Globus pallidus (tissue), 1 donor: ENCODE measurements at places on chromosomes 12 and 14.

DNA sequence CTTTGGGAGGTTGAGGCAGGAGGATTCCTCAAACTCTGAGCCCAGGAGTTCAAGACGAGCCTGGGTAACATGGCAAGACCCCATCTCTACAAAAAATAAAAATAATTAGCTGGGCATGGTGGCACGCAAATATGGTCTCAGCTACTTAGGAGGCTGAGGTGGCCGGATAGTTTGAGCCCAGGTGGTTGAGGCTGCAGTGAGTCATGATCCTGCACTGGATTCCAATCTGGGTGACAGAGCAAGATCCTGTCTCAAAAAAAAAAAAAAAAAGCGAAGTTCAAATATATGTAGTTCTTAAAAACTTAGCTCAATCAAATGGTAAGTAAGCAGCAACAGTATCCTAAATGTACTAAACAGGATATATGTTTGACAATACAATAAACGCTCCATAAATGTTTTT, 85.5 kb upstream of the SSTR1 start:
- DNase-seq = no peak

DNA sequence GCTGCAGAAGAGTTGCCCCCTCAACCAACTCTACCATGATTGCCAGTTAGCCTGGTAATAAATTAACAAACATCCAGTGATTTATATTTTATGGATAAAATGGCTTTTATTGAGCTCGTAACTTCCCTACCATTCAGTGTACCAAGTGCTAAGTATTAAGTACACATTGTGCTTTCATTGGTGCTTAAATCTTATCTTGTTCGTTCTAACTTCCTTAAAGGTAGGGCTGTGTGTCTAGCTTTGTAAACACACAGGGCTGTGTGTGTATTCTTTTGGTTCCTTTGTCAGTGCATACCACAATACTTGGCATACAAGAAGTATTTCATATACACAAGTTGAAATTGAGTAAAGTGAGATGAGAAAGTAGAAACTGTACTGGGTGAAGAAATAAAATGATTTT, 80.4 kb downstream of the KCNC2 start:
- DNase-seq = no peak

- DNase-seq = no peak
These were observed 68.4 kb downstream of the ST8SIA1 start for GRCh38 chr12:22266101-22266500.

DNA sequence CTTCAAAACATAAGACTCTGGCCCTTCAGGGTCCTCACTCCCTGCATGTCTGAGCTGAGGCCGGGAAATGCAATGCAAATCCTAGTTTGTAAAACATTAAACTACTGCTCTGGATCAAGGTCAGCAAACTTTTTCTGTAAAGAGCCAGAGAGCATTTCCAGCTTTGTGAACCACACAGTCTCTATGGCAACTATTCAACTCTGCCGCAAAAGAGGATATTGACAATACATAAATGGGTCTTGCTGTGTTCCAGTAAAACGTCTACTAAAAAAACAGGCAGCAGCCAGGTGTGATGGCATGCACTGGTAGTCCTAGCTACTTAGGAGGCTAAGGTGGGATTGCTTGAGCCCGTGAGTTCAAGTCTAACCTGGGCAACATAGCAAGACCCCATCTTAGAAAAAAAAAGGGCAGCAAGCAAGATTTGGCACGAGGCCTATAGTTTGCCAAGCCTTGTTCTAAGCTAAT, 22.3 kb downstream of the DDX24 start:
- no peak for DNase-seq

DNA sequence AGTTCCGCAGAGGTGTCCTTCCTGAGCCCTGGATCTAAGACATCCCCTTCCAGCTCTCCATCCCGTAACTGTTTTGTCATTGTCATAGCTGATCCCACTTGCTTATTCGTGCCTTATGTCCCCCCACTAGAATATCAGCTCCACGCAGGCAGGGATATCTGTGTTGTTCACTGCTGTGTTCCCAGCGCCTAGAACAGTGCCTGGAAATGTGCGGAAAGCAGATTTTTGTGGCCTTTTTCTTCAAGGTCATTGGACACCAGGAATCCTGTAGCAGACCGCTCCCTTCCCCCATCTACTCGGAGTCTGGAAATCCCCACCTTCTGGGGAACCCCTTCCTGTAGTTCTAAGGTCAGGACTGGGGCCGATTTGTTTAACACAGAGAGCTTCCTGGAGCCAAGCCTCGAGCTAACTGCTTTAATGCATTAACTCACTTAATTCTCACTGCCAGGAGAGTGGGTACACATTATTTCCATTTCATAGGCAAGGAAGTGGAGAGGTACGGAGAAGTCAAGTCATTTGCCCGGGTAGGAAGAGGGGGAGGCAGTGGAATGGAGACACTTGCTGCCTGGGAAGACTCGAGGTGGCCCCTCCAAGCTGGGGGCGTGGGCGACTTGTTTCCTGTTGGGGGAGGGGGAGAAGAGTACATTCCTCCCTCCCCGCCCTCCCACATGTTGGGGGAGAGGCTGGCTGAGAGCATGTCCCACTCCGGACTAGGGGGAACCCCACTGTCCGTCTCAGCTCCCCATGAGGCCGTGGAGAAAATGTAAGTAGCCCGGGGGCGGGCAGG, 1.2 kb upstream of the SH2B3 start:
- DNase-seq = no peak

DNA sequence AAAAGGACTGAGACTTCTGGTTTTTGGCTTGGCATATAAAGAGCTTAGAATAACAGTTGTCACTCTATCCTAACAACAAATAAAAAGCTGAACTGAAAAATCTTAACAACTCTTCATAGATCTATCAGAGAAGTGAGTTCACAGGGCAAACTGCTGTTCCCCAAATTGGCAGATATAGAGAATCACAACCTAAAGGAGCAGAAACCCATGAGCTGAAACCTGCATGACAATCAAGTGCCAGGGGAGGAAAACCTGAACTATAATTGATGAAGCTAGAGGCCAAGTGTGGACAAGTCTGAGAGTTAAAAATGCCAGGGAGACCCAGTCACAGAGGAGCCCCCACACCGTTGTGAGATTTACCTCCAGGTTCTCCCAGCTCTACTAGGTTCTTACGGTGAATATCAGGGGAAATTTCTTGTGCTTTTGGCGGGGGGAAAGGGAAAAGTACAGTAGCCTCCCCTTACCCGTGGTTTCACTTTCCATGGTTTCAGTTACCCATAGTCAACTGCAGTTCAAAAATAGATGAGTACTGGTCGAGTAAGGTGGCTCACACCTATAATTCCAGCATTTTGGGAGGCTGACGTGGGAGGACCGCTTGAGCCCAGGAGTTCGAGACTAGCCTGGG, 53.9 kb downstream of the ATF7 start:
- DNase-seq = no peak

DNA sequence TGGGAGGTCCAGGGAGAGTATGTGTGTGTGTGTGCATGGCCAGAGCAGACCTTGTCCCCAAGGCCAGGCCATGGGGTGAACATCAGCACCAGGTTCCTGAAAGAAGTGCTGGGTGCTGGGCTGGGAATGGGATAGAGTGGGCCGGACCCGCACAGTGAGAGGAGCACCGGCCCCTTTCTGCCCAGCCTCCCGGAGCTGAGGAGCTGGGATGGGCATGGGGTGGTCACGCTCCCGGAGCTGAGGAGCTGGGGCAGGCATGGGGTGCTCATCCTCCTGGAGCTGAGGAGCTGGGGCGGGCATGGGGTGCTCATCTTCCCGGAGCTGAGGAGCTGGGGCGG, 83.3 kb downstream of the B4GALNT3 start:
- DNase-seq = no peak

DNA sequence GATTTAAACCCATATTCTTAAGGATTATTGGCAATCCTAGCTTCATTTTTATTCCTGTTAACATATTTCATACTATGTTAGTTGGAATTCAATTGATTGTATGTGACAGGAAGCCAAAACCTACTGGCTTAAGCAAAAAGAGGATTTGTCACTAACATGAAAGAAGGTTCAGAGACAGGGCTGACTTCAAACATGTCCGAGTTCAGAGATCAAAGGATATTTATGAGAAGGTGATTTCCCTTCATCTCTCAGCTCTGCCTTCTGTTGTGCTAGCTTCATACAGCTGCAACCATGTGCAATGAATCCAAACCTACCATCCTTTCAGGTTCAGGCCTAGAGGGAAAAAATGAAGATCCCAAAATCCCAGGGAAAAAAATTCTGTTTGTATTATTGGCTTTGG, 349.7 kb downstream of the ATP23 start:
- no peak for DNase-seq

DNA sequence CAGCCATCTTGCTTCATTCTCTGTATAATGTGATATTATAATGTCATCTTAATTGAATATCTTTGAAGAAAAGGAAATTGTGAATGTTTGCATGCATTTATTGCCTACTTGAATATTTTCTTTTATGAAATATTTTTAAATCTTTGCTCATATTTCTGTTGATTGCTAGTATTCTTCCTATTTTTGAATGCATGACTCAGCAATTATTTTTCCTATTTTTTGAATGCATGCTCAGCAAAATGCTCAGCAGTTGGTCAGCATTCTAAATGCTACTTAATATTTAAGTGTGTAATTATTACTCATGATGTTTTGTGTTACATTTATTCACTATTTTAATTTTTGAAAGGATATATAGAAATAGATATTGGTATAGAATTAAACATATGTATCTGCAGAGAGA, 378.3 kb downstream of the CCER1 start:
- no peak for DNase-seq

DNA sequence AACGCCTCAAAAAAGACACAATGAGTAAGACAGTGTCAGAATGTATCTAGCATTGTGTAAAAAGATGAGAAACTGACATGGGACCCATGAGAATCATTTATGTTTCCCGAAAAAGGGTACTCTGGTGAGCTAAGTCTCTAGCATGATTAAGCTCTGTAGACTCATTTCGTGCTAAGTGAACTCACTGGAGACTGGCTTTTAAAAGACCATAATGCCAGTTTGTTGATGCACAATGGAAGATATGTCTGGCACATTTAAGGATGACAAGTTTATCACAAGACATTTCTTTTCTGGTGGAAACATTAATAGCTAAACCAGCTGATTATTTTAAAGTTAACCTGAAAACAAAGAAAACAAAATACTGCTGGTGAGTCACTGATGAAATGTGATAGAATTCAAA, 233.5 kb downstream of the SLC2A13 start:
- DNase-seq = no peak

- no peak for DNase-seq
These were observed 990 bp upstream of the TPI1 start for GRCh38 chr12:6866163-6866919.

DNA sequence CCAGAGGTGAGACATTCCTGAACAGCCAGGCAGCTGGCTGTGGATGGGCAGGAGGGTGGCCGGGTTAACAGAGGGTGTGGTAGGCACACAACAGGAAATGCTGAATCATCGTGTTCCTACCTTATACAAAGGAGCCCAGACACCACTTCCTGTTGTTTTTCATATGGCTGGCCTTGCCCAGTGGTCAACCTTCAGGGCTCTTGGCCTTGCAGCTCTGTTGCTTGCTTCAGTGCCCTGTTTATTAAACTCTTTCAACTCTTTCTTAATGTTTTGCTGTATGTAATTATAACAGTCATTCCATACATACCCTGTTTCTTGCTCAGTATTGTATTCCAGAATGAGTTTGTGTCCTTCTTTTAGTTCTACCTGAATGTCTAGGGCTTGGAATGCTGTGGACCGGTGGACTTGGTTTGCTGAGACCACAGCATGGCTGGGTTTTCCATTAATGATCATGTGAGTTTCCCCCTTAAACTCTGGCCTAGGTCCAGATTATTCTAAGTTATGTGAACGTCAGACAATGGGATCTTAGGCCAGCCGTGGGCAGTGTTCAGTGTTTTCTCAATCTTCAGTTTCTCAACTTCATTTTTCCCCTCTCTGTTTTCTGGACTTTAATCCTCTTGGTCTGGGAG, 11.9 kb downstream of the CFAP54 start:
- DNase-seq = no peak

DNA sequence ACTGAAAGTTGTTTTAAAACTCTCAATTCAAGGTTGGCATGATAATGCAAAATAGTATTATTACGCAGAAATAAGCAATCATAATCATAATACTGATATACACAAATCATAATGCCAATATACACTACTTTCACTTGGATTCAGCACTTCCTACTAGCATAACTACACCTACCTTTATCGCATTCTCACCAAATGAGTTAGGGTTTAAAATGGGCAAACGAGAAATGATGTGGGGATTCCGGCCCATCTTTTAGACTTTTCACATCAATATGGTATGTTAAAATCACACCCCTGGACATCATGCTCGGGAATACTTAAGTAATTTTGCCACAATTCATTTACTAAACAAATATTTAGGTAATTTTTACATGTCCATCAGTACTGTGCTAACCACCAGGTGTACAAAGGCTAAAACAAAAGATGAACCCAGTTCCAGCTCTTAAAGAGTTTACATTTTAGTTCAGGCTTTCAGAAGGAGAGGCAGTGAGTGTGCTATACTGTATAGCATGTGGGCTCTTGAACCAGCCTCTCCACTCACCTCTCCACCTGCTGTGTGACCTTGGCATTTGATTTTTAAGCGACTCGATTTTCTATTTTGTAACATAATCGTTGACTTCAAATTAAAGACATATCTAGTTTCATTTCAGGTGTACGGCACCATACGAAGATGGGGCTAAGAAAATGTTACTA, 1.1 kb upstream of the USP15 start:
- no peak for DNase-seq

- no peak for DNase-seq
These were observed 111.9 kb upstream of the PRMT8 start for GRCh38 chr12:3379079-3379478.

DNA sequence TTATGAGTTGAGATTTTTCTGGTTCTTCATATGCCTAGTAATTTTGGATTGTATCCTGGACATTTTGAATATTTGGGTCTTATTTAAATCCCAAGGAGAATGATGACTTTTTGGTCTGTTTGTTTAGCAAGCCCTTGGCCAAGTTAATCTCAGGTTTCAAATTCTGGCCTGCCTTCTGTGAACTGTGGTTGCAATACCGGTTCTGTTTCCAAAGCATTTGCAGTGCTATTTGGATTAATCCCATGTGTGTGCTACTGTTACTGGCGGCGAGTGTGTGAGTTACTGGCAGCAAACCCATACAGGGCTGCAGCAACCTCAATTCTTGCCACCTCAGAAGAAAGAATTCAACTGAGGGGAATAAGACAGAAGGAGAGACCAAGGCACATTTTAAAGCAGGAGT, 51.1 kb downstream of the TMEM260 start:
- DNase-seq = no peak

DNA sequence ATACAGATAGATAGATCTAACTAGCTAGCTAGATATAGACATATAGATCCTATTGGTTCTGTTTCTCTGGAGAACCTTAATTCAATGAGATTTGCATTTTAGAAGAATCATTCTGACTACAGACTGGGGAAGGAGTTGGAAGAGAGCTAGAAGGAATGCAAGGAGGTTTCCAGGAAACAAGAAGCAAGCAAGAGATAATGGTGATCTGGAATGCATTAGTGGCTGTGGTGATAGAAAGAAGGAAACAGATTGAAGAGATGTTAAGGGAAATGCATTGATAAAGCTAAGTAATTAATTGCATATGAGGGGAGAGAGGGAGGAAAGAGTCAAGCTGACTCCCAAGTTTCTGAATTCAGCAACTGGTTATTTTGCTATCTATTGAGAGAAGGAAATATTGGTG, 42.7 kb downstream of the DBX2 start:
- no peak for DNase-seq
